ENCODE measurements at places on chromosomes 4 and X.

DNA sequence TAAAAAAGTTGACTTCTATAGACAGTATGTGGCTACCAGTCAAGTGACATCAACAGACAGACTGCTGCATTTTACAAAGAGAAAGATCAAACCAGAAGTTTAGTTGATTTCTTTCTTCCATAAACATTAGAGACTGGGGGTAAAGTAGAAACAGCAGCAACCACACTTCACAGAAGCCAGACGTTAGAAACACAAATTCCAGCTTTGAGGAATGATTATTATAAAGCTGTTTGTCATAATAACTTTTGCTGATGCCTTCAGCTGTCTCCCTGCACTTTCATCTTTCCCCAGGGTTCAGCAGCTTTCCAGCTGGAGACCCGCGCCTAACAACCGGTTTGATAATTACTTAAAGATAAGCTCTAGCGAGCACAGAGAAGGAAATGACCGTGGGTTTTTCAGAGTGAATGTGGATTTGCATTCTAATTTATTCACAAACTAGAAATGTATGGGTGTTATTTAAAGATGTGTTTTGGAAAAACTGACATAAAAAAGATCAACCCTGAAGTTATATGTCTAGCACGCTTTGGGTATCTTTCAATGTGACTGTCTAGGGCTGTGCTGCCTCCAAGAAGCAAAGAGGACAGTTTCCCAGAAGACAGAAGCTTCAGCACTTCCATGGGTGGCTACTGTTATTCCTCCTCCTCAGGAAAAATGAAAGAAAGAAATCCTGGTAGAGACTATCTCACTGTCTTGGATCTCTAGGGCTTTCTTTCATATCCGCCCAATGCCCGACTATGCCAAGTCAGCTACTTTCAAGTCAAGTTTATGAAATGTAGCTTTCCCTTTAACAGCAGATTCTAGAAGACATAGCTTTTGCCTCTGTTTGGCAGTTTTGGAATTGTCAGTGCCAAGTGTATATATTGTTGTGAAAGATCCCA lies 15.0 kb upstream of the ENAM start:
- DNase-seq: no peak

- no peak for DNase-seq
These were observed 106.4 kb downstream of the KDR start for GRCh38 chr4:55018978-55019377.

DNA sequence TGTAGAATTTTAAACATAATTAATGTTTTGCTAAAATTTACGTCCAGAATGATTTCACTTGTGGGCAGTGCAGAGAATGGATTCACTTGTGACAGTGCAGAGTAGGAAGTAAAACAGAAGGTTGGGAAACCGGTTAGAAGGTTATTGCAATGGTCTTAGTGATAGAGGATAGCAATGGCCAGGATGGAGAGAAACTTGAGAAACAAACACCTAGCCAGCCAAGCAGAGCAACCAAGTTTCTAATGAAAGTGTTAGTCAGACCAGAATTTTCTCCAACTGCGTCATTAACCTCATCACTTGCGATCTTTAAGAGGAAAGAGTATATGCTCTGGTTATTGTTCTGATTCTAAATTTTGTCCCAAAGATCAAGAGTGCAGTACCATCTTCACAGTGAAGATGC lies 50.0 kb upstream of the TBC1D9 start:
- DNase-seq: no peak

GRCh38 chrX:51494409-51494808 lies 2.0 kb downstream of the NUDT11 start:
- DNase-seq: no peak

- no peak for DNase-seq
These were observed 31.1 kb downstream of the BMP15 start for GRCh38 chrX:50941638-50942037.

DNA sequence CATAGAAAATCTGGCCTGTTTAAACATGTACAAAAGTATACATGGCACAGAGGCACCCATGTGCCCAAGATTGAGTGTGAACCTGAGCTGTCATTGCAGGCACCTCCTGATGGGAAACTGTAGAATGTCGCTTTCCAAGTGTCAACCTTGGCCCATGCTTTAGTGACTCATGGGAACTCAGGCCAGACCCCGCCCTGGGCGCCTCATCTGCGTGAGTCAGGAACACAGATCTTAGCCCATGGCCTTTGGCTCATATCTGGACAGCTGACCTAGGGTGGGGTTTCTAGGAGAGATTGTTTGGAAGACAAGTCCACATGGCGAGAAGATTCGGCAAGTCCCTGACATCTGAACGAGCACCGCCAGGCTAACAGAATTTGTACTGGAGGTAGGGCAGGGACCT lies 50.0 kb downstream of the CYTL1 start:
- no peak for DNase-seq

GRCh38 chr4:74206088-74206825 lies 48.3 kb downstream of the MTHFD2L start:
- no peak for DNase-seq

DNA sequence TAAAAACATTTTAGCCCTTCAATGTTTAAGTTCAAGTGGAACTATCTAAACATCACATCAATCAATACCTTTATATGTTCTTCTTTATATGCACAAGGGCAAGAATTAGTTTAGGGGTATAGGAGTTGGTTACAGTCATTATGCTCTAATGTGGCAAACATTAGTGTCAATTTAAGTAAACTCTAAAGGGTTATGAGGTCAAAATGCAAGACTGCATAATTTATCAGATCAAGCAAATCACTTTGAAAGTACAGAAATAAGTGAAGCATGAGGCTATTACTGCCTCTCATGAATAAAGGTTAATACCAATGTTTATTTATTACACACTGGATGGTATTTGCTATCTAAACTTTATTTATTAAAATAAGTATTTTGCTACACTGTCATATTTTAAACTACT lies 59.7 kb downstream of the MAB21L2 start:
- DNase-seq: no peak

DNA sequence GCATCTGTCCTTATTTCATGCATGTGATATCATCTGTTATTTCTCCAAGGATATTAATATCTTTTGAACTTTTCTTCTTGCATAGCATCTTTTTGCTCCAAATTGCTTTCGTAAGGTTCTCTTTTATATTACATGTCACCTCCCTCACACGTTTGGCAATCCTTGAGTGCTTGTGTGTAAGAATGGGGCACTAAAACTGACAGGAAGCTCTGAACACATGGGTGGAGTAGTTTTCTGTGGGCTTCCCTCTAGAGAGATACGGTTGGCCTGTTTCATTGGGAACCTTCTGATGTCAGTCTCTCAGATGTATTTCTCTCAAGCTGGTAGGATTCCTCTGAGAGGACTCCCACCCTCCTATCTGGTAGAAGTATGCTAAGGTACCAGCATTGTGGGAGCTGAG lies 223.0 kb downstream of the MID1 start:
- no peak for DNase-seq

GRCh38 chr4:171644430-171645057 lies 168.7 kb upstream of the GALNTL6 start:
- no peak for DNase-seq

DNA sequence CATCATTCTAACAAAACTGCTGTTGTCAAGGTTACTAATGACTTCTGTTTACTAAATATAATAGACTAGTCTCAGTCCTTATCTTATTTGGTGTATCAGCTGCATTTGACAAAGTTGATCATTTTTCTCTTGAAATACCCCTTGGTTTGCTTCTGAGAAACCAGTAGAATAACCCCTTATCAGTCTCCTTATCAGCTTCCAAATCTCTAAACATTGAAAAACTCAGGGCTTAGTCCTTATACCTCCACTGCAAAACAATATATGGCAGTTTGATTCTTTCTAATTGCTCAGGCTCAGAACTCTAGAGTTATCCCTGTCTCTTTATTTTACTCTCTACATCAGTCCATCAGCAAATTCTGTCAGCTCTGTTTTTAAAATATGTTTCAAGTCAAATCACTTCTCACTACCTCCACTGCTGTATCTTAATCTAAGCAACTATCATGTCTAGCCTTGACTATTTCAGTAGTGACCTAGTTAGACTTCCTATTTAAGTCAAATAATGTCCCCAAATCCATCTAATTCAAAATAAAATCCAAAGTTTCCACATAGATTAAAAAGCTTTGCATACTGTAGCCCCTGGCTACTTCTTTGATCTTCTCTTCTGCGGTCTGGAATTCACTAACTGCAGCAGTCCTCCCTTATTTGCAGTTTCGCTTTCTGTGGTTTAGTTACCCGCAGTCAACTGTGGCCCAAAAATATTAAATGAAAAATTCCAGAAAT lies 87.1 kb upstream of the NPNT start:
- no peak for DNase-seq

DNA sequence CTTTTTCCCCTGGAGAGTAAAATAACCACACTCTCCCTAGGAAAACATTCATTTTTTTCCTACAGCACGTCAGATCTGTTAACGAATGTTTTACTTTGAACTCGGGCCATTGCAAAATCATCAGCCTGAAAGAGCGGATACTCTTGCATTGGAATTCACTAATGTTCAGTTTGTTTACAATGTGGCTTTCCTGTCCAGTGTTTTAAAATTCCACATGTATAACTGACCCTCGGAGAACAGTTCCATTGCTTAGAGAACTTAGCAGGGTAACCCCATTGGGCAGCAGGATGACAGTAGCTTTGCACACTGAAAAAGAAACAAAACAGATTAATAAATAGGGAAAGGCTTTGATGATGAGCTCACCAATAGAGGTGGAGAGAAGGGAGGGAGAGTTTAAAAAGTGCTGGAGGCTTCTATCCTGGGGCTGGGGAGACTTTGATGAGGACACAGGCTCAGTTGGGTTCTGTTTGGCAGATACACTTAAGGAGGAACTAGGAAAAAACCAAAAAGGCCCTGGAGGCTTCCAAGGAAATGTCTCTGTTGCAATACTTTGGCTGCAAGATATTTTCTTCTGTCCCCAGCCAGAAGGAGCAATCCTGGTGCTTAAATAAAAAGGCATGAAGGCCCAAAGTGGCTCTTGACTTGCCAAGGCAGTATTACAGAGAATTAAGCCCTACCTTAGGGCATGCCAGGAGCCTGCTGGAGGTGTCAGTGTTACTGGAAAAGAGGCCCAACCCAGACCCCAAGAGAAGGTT lies 143.1 kb downstream of the ARSF start:
- DNase-seq: no peak

GRCh38 chr4:24781999-24782745 lies 13.2 kb upstream of the SOD3 start:
- no peak for DNase-seq

DNA sequence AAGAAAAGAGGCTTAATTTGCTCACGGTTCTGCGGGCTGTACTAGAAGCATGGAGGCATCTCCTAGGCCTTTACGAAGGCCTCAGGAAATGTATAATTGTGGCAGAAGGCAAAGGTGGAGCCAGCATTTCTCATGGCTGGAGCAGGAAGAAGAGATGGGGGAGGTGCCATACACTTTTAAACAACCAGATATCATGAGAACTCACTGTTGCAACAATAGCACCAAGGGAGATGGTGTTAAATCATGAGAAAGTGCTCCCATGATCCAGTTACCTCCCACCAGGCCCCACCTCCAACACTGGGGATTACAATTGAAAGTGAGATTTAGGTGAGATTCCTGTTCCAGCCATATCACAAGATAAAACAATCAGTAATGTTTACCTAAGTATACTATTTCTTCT lies 45.5 kb downstream of the MTHFD2L start:
- no peak for DNase-seq
